ENCODE measurements at places on chromosomes 12 and 14.

DNA sequence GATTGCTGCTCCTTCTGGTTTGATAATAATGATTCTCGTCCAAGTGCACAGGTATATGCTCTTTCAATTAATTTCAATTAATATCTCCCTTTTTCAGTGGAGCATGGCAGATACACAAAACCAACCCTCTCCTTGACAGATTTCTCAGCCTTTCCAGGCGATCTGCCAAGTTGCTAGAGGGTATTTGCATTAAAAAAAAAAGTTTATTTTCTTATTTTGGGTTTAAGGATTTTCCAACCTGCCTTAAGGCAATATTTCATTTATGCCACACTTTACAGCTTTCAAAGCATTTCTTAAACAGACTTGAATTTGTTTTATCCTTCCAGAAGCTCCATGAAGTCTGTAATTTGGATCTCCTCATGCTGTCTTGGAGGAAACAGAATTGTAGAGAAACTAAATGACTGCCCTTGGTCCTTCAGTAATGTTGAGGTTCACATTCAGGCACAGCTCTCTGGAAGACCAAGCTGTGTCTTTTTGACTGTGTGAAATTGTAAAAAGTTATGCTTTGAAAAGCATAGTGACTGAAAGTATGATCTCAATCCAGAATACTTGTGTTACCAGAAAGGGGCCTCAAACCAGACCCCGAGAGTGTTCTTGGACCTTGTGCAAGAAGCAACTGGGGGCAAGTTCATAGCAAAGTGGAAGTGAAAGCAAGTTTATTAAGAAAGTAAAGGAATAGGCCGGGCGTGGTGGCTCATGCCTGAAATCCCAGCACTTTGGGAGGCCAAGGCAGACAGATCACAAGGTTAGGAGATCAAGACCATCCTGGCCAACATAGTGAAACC is 2.3 kb downstream of the DGLUCY start:
- DNase-seq = no peak

GRCh38 chr12:97899956-97900355 is 437.4 kb downstream of the RMST start:
- DNase-seq = no peak

GRCh38 chr12:39813776-39814175 is 194.2 kb upstream of the ABCD2 start:
- DNase-seq = no peak

DNA sequence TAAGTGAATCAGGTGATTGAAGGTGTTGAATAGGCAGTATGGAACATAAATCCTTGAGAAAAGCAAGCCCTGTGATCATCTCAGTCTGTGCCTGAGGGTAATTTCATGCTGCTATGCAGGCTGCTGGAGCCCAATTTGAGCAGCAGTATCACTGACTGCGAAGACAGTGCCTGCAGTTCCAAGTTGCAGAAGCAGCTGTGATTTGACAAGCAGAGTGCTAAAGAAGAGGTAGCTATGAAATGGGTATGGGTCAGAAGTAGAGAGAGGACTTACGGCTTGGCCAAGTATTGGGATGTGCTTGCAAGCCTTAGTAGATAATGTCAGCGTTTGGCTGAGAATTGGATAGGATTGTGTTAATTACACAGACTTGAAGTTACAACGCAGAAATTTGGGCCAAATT is 22.5 kb downstream of the PIK3C2G start:
- DNase-seq = no peak

DNA sequence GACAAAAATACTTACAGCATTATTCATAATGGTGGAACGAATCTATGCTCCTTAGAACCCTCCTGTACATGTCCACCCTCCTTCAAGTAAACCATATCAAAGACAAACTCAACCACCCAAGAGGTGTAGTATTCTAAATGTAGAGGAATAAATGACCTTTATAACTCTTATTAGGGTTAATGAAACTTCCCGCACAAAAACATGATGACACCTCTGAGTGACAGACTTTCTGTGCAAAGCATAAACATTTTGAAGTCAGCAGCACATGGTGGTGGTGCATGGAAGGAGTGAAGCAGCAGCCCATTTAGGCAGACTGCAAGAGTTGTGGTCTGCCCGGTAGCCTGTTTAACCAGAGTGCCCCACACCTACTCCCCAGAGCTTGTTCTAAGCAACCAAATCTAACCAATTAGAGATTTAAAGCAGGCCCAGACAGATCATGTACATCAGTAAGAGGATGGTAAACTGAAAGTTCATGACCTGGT is 615 bp upstream of the ASB8 start:
- no peak for DNase-seq

- DNase-seq = no peak
Measured at GRCh38 chr12:63955831-63956666, 111.5 kb downstream of the SRGAP1 start.

GRCh38 chr12:79678306-79678705 is 12.5 kb downstream of the PAWR start:
- no peak for DNase-seq

DNA sequence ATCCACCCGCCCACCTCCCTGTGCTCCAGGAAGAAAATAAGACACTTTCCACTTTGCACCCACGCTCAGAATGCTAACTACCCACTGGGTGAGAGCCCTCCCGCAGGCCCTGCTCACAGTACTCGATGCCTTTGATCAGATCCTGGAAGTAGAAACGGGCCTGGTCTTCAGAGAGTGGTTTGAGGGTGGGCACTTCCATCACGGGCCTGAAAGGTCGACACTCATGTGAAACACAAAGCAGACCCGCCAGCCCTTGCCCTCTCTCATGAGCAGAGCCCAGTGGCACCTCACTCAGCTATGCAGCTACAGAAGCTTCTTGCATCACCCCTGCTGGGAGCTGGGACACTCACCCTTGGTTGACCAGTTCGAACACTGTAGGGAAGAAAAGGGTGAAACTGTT is 41.1 kb downstream of the CAMKK2 start:
- DNase-seq = no peak

GRCh38 chr12:71797531-71797930 is 42.0 kb upstream of the TBC1D15 start:
- DNase-seq = no peak

- no peak for DNase-seq
Measured at GRCh38 chr12:69168828-69169227, 70.5 kb upstream of the CPSF6 start.
